ENCODE measurements at places on chromosomes 1 and 21.

DNA sequence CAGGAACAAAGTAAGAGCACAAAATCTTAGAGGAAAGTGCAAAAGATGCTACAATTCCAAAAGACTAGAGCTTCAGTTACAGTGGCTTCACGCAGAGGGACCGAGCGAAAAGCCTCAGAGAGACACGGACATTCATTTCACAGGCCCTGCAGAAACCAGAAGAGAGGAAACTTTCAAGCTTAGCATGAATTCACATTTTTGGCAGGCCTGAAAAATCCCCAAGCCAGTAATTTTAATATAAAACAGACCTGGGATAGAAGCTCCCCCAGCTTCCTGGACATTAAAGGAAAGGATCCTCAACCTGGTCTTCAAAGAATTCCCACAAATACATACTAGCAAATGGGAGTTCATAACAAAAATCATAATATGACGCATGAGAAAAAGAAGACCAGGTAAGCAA is 66.2 kb downstream of the HSF2BP start:
- no peak for DNase-seq

DNA sequence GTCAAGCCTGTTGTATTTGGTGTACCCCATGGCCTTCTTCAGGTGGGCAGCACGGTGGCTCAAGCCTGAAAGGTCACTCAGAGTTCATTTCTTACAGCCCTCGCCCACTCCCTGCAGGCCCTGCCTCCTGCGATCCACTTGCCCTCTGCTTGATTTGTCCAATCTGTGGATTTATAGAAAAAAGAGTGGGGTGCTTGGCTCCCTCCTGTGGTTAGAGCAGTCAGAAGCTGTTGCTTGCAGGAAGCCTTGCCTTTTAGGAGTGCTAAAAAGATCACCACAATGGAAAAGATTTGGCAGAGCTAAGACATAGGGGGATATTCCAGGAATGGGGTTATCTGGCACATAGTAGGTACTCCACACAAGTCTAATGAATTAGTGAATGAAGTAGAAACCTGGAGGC is 108.0 kb upstream of the TRABD2B start:
- no peak for DNase-seq

DNA sequence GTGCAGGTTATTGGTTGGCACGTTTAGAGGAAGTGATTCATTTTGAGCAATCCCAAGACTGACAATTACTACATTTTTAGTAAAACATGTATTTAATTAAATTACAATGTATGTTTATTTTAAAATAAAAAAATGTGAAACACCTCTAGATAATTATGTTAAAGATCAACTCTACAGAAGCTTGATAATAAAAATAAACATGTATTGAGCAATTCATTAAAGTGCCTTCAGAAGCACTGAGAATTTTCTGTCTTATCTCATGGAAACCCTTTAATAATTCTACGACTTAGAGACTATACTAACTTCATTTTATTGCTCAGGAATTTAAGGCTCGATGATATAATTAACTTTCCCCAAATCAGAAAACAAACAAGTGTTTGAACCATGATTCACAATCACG is 208.0 kb upstream of the BRINP3 start:
- DNase-seq, result no peak

DNA sequence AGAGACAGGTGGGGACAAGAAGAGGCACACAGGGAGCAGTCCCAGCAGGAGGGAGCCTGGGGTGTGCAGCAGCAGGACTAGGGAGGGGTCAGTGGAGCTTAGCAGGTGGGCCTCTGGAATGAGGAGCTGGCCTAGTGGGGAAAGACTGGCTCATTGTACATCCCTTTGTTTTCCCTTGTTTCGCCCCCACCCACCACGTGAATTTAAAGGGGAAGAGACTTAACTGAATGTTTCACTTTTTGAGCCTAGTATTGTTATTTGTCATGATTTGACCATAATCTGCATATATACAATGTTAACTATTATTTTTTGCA is 181.7 kb downstream of the DHRS3 start:
- DNase-seq, result no peak

DNA sequence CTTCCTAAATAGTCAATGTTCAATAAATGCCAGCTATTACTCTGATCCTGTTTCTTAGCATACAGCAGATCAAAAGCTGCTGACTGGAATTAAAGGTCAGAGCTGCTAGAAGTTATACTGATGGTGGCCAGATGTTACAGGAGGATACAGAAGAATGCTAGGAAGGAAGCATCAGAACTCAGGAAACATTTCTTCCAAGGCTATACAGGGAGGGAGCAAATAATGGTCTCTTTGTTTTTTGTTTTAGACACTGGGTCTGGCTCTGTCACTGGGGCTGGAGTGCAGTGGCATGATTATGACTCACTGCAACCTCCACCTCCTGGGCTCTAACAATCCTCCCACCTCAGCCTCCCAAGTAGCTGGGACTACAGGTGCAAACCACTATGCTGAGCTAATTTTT is 175.5 kb downstream of the RGS7 start:
- DNase-seq, result no peak

Data from sciatic nerve (tissue), 2 donors.